PC-9 (cell line): ENCODE measurements at places on chromosomes 11 and 22. TPM values are rescaled to one million over a fixed set of nuclear protein-coding genes. Genes with fewer than 3 reads are reported as not detected.

The HTR3A gene
- total RNA-seq: not detected in 2 replicates

DNA sequence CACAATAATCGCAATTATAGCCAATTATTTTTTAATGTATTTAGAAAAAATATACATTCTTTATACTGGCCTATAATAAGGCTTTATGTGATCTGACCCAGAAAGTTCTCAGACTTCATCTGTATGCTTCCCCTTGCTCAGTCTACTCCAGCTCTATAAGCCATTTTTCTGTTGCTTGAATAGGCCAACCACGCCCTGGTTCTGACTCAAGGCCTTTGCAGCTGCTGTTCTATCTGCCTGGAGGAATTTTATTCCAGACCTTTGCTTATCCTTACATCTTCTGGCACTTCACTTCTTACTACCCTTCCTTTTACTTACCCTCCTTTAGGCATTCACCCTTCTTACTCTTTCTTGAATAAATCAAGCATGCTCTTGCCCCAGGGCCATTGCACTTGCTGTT, 54.9 kb upstream of the PDE3B start:
- 0 out of 2 replicates have a peak, but pooled peaks cover 7% of the 10 kb centered on the region for H3K4me1 ChIP-seq
- no peaks in the 10 kb centered on the region for H3K27me3 ChIP-seq
- H3K4me3 ChIP-seq: no peak overlapping the region
- H3K27ac ChIP-seq: no peak overlapping the region
- DNase-seq: no peak

- no peaks in the 10 kb centered on the region for H3K4me1 ChIP-seq
- DNase-seq: no peak
- no peaks in the 10 kb centered on the region for H3K36me3 ChIP-seq
- no peak overlapping the region for H3K4me3 ChIP-seq
Observed at GRCh38 chr11:131495423-131495822, 125.0 kb downstream of the NTM start.

DNA sequence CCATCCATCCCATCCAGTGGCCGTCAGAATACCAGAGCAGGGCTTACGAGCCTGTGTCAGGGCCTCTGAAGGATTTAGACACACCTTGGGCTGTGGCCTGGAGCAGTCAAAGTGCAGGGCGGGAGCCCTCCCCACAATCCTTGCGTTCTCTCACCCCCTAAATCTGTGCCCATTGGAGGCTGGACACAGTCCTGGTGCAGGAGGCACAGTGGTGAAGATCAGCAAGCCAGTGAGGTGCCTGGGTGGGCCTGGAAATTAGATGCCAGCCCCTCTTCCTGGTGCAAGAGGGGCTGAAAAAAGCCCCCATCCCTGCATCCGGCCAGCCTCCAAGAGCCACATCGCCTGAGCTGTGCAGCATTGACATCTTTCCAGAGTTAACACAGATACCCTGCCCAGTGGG, 1045.8 kb downstream of the TBC1D22A start:
- H3K4me1 ChIP-seq: no peaks in the 10 kb centered on the region
- no peak overlapping the region for H3K4me3 ChIP-seq
- DNase-seq: no peak
- H3K27me3 ChIP-seq: no peaks in the 10 kb centered on the region
- H3K27ac ChIP-seq: no peak overlapping the region
- no peaks in the 10 kb centered on the region for H3K36me3 ChIP-seq

DNA sequence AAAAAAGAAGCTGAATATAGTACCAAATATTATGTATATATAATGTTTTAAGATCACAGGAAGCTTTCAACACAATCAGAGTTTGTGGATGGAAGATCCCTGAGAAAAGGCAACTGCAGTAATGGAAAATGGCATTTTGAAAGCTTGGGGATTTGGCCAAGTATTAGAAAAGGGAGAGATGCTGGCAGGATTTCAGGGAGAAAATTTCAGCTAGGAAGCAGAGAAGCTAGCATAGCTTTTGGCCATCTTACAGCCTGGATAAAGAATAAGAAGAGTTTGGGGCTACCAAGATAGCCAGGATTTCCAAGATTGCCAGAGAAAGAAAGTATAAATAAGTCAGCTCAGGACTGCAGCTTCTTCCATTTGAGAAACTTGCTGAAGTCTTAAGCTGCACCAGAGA, 440.8 kb upstream of the LUZP2 start:
- H3K36me3 ChIP-seq: no peaks in the 10 kb centered on the region
- H3K4me1 ChIP-seq: no peaks in the 10 kb centered on the region
- H3K27me3 ChIP-seq: no peaks in the 10 kb centered on the region
- H3K27ac ChIP-seq: no peak overlapping the region
- DNase-seq: no peak
